Stimulated activated CD8-positive, alpha-beta memory T cell treated with anti-CD3 and anti-CD28 coated beads, Interleukin-15, amount 100 ng/mL, for 48 hours (primary cell): ENCODE measurements at places on chromosomes 12 and 14.

DNA sequence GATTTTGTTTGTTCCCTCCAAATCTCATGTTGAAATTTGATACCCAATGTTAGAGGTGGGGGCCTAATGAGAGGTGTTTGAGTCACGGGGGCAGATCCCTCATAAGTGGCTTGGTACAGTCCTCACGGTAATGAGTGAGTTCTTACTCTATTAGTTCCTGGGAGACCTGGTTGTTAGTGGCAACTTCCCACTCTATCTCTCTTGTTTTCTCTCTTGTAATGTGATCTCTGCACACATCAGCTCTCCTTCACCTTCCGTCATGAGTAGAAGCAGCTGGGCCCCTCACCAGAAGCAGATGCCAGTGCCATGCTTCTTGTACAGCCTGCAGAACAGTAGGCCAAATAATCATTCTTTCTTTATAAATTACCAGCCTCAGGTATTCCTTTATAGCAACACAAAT lies 29.6 kb upstream of the KCNK10 start:
- DNase-seq = no peak

GRCh38 chr12:96486751-96487613 lies 2.4 kb upstream of the CFAP54 start:
- DNase-seq = no peak

- no peak for DNase-seq
Measured at GRCh38 chr14:54981698-54982097, 45.2 kb downstream of the WDHD1 start.

- DNase-seq = no peak
Measured at GRCh38 chr14:105888784-105889665, 362.6 kb downstream of the TMEM121 start.

GRCh38 chr14:105141486-105142281 lies 26.9 kb downstream of the JAG2 start:
- DNase-seq = no peak

DNA sequence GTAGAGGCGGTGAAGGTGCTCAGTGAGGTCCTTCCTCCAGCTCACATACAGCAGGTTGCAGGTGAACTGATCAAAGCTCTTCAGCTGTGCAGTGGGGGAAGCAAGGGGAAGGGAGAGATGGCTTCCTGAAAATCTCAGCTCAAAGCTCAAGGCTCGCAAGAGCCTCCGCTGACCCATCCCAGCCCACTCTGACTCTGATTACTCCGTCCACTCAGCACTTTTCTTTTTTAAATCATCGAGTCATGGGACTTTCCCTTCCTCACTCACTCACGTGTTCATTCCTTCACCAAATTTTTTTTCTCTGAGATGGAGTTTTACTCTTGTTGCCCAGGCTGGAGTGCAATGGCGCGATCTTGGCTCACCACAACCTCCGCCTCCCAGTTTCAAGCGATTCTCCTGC lies 4.7 kb downstream of the ABCD4 start:
- no peak for DNase-seq

DNA sequence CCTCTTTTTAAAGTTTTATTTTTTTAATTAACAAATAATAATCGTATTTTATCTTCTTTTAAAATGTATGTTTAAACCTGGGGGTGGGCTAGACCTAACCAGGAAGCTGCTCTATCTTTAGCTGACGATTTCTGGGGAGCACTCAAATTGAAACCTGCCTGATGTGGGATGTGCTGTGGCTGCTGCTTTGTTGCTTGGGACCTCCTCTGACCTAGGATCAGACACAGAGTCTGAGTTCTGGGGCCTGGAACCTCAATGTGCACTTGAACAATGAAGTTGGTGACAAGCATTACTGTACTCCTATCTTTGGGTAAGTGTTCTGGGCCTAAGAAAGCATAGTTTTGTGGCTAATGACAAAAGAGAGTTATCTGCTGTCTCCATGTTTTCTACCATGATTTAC lies 386.7 kb downstream of the DAD1 start:
- no peak for DNase-seq

DNA sequence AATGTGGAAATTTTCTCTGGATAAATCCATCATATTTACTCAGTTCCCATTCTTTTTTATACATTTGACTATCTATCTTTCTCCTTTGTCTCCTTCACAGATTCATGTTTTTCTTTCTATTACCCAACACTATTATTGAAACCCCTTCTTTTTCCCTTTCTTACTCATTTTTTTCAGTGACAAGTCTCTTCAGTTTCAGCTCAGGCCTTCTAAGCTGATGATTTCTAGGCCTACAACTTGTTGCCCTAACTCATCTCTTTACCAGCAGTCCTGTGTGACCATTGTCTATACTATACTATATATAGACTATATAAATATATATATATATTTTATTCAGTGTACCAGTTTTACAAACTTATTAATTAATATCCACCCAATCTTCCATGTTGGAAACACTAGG lies 31.8 kb downstream of the SLC16A7 start:
- DNase-seq = no peak

GRCh38 chr12:109762673-109763191 lies 49.1 kb downstream of the FAM222A start:
- no peak for DNase-seq

GRCh38 chr14:95713596-95714371 lies at the start of gene TCL1A:
Gene TCL1A, minus strand, starts transcription at chr14:95714125. Its CDS starts 59 bp downstream, at chr14:95714066.
- no peak for DNase-seq

DNA sequence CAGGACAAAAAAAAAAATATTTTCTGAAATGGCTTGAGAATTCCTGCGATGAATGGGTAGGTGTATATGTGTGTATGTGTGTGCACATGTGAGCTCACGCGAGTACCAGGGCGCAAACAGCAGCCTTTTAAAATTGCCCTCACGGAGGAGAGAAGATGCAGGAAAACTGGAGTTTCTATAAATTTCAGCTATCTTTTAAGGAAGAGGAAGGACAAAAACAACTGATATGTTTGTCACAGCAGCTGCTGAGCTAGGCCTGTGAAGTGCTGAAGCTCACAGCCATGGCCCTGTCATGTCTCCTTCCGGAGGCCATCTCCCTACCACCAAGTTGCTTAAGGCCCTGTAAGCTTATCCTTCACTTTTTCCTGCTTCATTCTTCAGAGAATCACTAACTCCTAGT lies 40.8 kb downstream of the DUSP16 start:
- DNase-seq = no peak

DNA sequence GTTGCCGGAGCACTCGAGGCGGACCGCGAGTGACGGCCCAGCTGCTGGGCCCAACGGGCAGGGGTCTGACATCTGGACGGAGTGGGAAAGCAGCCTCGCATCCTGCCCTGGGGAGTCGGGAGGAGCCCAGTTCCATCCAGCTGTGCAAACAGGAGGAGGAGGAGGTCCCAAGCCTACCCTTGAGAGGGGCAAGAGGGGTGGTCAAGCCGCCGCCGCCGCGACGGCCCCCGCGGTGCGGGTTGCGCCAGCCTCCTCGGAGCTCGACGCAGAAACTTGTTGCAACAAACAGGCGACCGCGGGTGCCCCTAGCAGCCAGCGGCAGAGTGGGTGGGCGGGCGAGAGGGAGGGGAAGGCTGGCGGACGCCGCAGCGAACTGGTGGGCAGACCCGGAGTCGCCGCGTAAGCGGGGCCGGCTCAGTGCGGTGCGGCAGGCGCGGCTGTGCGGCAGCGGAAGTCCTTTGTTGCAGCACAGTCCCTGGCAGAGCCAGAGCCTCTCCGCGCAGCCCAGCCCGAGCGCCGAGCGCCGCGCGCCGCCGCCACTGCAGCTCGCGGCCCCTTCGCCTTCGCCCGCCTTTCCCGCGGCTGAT lies at the start of gene ZBTB1:
TSS of gene ZBTB1 (plus strand) at position 461 of the 587 bp plus-strand sequence. CDS start 16,735 bp downstream, outside the sequence.
- peak; percentile 88 for DNase-seq

GRCh38 chr14:72736786-72737559 lies 156.9 kb downstream of the DPF3 start:
- no peak for DNase-seq

GRCh38 chr12:106415134-106415533 lies 57.6 kb downstream of the POLR3B start:
- no peak for DNase-seq

- no peak for DNase-seq
Measured at GRCh38 chr14:53701108-53701875, 255.3 kb downstream of the BMP4 start.

DNA sequence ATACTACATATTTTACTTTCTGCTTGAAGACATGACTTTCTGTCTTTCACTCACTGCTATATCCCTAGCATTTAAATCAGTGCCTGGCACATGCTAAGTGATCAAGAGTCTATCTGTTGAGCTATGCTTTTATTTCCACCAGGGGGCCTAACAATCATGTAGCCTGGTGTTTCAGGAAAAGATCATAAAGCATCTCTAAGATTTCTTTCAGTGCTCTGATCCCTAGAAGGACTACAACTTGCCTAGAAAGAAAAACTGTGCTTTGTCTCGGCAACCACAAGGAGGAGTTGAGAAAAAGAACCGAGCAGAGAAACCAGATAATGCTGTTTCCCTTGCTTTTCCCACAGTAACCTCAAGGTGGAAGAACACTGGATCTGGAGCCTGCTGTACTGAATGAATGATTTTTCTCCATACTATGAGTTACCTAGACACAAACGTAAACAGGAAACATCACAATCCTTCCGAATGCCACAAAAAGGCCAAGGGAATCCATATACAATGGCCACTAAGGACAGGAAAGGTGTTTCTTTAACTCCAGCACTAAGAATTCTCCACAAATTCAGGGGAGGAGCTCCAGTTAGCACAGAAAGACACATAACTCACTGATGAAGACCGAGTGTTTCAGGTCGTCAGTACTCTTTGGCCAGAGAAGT lies 1.2 kb downstream of the CRY1 start:
- no peak for DNase-seq

DNA sequence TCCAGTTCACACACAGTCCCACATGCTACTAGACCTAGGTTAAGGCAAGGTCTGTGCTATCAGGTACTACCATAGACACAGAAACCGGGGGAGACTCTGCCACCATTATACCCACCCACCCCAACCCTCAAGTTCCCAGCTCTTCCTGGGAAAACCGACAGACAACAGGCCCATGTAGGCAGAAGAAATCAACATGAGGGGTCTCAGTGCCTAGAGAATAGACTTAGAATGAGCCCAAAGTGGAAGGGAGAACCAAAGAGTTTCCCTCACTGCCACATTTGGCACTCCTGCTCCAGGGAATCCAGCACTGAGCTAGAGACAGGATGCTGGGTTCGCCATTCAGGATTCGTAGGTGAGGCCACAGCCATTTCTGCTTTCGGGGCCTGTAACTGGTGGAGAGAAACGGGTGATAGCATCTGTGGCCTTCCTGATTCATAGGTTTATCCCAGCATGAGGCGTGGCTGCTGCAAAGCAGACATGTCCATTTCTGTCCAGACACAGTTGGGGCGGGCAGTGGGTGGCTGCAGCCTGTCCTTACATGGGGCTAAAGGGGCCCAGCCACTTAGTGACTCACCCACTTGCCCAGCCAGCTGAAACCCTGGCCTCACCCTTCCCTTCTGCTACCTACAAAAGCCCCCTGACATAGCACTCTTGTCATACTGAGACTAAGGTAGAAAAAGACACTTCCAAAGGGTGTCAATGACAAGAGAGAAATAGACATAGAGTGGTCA lies 69.4 kb downstream of the IRF2BPL start:
- peak; percentile 30 for DNase-seq

DNA sequence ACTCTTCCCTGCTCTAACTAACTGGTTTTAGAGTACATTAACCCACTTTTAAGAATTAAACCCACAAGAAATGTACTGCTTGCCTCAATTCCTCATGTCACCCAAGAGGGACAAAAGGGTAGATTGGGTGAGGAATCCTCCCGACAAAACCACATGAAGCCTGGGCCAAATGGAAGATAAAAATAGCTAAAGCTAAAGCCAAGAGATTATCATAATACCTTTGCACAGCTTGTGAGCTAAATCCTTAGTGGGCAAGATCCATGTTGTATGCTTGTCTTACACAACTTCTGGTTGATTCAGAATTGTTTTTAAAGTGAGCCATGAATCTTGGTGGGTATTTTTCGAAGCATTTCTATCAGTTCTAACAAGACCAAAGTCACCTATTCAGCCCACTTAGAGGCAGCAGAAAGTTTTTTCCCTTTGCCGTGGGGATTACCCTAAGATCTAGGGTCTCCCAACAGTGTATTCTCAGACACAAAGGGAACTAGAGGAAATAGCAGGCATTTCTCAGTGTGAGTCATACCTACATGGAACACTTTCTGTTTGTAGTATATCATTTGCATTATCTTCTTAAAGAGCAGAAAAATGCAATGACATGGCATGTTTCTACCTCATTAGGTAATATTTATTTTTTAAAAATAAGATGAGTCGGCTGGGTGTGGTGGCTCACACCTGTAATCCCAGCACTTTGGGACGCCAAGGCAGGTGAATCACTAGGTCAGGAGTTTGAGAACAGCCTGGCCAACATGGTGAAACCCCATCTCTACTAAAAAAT lies 616.6 kb downstream of the KCNH5 start:
- DNase-seq = no peak

DNA sequence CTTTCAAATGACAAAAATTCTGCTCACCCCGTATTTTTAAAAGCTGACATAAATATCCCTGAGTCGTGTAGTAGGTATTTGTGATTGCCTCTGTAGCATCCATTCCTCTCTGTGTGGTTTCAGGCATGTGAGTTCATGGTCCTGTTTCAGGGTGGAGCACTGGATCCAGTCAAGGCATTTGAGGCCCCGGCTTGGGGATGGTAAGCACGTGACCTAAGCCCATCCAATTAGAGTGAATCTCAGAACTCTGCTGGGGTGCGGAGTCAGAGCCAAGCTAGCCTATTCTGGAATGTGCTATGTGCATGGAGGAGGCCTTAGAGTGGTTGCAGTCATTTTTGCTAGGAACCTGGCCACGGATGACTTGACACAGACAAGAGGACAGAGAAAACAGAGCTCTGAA lies 4.3 kb upstream of the CSRP2 start:
- no peak for DNase-seq

- no peak for DNase-seq
Measured at GRCh38 chr12:117142094-117142493, 42.9 kb upstream of the TESC start.

DNA sequence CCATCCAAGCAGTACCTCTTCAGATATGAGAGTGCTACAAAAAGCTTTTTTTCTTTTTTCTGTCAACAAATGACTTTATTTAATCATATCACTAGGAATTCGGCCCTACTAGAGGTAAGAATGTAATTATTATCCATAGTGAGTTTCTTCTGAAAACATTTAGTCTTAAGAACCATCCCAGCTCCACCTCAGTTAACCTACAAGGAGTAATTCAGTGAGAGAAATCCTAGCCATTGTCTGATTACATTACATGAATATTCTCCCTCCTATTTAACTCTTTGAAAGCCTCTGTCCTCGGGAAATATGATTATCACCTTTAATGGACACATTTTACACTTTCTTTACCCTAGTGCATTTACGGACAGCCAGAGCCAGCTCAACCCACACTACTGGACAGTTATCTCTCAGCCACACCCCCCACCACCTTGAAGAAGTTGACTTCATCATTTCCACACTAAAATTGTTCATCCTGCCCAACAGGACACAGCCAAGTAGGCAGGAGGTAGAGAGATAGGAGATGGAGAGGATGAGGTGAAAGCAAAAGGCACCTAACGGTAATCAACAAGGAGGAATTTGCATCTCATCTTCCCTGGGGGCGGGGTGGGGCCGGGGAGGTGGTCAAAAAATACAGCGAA lies 1.3 kb downstream of the PPFIA2 start:
- DNase-seq = no peak

DNA sequence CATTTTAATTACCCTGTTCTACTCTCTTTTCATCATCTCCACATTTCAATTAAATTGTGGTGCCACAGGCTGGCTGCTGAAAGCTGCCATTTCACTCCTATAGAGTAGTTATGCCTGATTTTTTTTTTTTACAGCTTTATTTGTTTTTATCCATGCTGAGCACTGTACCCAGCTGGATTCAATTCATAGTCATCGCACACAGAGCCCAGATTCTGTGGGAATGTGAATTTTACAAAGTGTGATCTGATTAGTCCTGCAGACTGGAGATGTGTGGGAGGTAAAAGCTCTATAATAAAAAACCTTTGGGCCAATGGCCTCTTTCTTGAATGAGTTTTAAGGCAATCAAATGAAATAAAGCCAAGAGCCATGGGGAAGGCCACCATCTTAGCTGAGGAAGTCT lies 190.2 kb downstream of the ANO4 start:
- DNase-seq = no peak
